ENCODE measurements at places on chromosomes 2 and 18. TPM values are rescaled to one million over a fixed set of nuclear protein-coding genes. Genes with fewer than 3 reads are reported as not detected.

GRCh38 chr18:371609-371982 is 103.7 kb upstream of the THOC1 start:
- H3K4me1 ChIP-seq, result no peaks in the 10 kb centered on the region
- no peaks in the 10 kb centered on the region for H3K36me3 ChIP-seq
- H3K4me3 ChIP-seq, result no peak overlapping the region

DNA sequence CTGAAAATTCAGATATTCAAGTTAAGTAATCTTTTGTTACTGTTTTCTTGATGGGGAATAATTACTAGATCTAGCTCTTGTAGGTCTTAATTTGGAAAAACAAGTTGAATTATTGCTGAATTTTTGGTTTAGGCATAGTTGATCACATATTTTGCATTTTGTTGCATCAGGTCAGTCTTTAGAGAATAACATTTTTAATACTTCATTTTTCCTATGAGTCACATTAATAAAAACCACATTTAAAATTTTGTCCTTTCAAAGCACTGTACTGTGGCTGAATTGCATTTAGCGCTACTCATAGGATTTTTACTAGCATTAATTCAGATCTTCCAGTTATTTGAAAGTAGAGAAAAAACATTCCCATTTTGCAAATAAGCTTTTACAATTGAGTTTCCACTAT is 23.2 kb downstream of the MAP4K4 start:
- DNase-seq, result no peak
- H3K27me3 ChIP-seq, result no peaks in the 10 kb centered on the region

DNA sequence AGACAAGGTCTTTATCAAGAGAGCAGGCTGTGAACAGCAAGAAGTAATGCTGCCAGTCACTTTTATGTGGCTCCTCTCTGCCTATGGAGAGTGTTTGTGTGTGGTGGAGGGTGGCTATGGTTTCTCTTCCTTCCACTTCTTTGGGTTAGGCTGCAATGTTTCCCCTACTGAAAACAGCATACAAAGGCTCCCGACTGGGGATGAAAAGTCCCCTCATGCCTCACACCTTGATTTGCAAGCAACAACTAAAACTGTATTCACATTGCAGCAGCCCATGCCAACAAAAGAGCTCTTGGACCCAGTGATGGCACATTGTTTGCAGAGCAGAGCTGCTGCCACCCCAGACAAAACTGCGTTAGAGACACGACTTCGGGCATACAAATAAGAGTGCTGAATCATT is 301.6 kb downstream of the SLC8A1 start:
- no peak overlapping the region for H3K27ac ChIP-seq
- no peak for DNase-seq
- H3K36me3 ChIP-seq, result no peaks in the 10 kb centered on the region
- no peak overlapping the region for H3K4me3 ChIP-seq

Gene TTN
- total RNA-seq, result 0.80 TPM

GRCh38 chr2:19762142-19762541 is 139.6 kb downstream of the TTC32 start:
- H3K4me1 ChIP-seq, result no peaks in the 10 kb centered on the region
- no peaks in the 10 kb centered on the region for H3K27me3 ChIP-seq
- H3K4me3 ChIP-seq, result no peak overlapping the region
- DNase-seq, result no peak
- no peaks in the 10 kb centered on the region for H3K36me3 ChIP-seq
- no peak overlapping the region for H3K27ac ChIP-seq

- DNase-seq, result no peak
- peak overlapping the region; percentile 56 for H3K4me3 ChIP-seq
- H3K27me3 ChIP-seq, result peaks cover 19% of the 10 kb centered on the region
- no peak overlapping the region for H3K27ac ChIP-seq
Observed at GRCh38 chr2:202034249-202035088, 814 bp downstream of the FZD7 start.

Gene CABYR
- 1.7 TPM for total RNA-seq

- no peaks in the 10 kb centered on the region for H3K36me3 ChIP-seq
- H3K27me3 ChIP-seq, result no peaks in the 10 kb centered on the region
- no peak overlapping the region for H3K27ac ChIP-seq
Observed at GRCh38 chr2:240781471-240782220, 38.4 kb downstream of the KIF1A start.

GRCh38 chr2:195658541-195658890 is 1.5 kb downstream of the SLC39A10 start:
- H3K27ac ChIP-seq, result peak overlapping the region; percentile 98
- peak overlapping the region; percentile 81 for H3K4me3 ChIP-seq
- peaks cover 27% of the 10 kb centered on the region for H3K4me1 ChIP-seq
- H3K27me3 ChIP-seq, result no peaks in the 10 kb centered on the region
- peak; percentile 28 for DNase-seq
- H3K36me3 ChIP-seq, result peaks cover 6% of the 10 kb centered on the region

Gene RAPGEF4
- total RNA-seq, result not detected

Gene ASTL
- 18.0 TPM for total RNA-seq

DNA sequence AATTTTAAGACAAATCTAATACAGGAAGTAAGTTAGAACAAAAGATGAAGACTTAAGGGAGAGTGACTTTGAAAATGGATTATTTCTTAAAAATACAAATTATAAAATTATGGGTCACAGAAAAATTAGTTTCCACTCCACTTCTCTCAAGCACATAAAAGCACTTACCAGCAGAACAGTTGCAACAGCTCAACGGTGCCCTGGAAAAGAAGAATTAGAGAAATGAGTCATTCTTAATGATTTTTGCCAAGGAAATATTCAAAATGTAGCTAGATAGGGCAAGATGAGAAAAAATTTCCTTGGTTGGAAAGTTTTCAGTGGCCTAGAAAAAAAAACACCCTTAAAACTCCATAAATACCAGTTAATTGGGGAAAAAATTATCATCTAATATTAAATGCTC is 2185.6 kb upstream of the CELF4 start:
- H3K36me3 ChIP-seq, result no peaks in the 10 kb centered on the region
- H3K27ac ChIP-seq, result no peak overlapping the region
- no peaks in the 10 kb centered on the region for H3K27me3 ChIP-seq
- no peaks in the 10 kb centered on the region for H3K4me1 ChIP-seq

DNA sequence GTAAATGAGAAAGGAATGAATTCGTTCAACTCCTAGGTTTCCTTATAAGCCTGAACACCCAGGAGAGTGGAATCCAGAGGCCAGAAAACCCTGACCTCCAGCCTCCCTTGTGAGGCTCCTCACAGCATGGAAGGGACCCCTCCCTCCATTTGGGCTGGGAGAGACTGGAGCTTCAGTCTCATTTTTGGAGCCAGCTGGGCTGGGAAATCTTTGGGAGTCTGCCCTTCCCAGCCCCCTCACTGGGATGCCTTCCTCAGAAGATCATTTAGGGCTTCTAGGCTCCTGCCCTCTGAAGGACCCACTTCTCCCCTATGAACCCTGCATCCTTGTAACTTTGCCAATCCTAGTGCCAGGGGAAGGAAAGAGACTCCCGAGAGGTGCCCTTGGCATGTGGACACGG is 346.1 kb downstream of the CYP26B1 start:
- H3K27ac ChIP-seq, result no peak overlapping the region
- H3K4me1 ChIP-seq, result no peaks in the 10 kb centered on the region
- no peak for DNase-seq
- no peaks in the 10 kb centered on the region for H3K27me3 ChIP-seq

GRCh38 chr2:19356545-19357401 is 1.6 kb downstream of the OSR1 start:
- no peaks in the 10 kb centered on the region for H3K36me3 ChIP-seq
- H3K4me1 ChIP-seq, result peaks cover 42% of the 10 kb centered on the region
- no peak overlapping the region for H3K4me3 ChIP-seq

Gene GPBAR1
- total RNA-seq, result 0.51 TPM

DNA sequence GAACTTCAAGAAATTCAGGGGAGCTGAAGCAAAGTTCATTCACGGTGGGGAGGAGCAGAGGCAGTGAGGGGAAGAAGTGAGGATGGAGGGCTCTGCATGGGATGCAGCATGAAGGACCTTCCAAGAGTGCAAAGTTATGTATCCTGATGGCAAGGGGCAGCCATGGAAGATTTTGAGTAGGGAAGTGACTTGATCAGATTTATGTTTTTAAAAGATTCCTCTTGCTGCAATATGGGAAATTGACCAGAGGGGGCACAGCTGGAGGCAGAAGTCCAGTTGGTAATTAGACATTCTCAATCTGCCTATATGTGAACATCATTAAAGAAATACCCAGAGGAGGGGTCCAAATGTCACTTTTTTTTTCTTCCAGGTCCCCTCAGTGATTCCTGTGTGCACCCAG is 21.5 kb upstream of the ANXA4 start:
- DNase-seq, result no peak
- H3K27ac ChIP-seq, result no peak overlapping the region
- H3K4me1 ChIP-seq, result peaks cover 6% of the 10 kb centered on the region

GRCh38 chr2:18592372-18592771 is 3.0 kb upstream of the NT5C1B start:
- H3K27me3 ChIP-seq, result no peaks in the 10 kb centered on the region
- H3K4me1 ChIP-seq, result no peaks in the 10 kb centered on the region
- no peak for DNase-seq
- no peaks in the 10 kb centered on the region for H3K36me3 ChIP-seq
- H3K27ac ChIP-seq, result no peak overlapping the region

DNA sequence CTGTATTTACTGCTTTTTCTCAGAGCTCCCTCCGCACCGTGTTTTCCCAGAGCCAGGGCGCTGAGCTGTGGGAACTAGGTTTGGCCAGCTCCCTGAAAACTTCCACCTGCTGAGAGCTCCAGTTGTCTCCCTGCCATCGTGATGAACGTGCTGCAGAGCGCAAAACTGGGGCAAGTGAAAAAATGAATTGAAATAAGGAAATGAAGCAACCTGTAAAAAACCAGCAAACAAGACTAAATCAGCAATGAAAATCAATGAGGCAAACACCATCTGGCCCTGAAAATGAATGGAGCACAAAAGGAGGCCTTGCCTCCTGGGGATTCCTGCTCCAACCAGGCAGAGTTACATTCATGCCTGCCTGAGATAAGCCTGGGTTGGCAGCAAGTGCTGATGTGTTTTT is 129.9 kb downstream of the MARCHF4 start:
- H3K27ac ChIP-seq, result no peak overlapping the region
- no peaks in the 10 kb centered on the region for H3K36me3 ChIP-seq
- H3K4me3 ChIP-seq, result no peak overlapping the region
- no peak for DNase-seq
- no peaks in the 10 kb centered on the region for H3K4me1 ChIP-seq
- H3K27me3 ChIP-seq, result no peaks in the 10 kb centered on the region

- H3K4me3 ChIP-seq, result no peak overlapping the region
- no peaks in the 10 kb centered on the region for H3K27me3 ChIP-seq
- no peaks in the 10 kb centered on the region for H3K36me3 ChIP-seq
- H3K27ac ChIP-seq, result no peak overlapping the region
- H3K4me1 ChIP-seq, result no peaks in the 10 kb centered on the region
Observed at GRCh38 chr2:601806-602455, 75.3 kb downstream of the TMEM18 start.

GRCh38 chr2:130252880-130253645 is 54.8 kb upstream of the TUBA3E start:
- no peaks in the 10 kb centered on the region for H3K36me3 ChIP-seq
- DNase-seq, result no peak
- no peaks in the 10 kb centered on the region for H3K4me1 ChIP-seq
- no peaks in the 10 kb centered on the region for H3K27me3 ChIP-seq

Gene TEX51
- total RNA-seq, result not detected
